ENCODE measurements at places on chromosomes 7 and 10.

GRCh38 chr7:75991531-75992082 is 2.8 kb downstream of the TMEM120A start:
- DNase-seq = no peak

- DNase-seq = no peak
These were observed 29.7 kb downstream of the KLRG2 start for GRCh38 chr7:139453673-139454321.

DNA sequence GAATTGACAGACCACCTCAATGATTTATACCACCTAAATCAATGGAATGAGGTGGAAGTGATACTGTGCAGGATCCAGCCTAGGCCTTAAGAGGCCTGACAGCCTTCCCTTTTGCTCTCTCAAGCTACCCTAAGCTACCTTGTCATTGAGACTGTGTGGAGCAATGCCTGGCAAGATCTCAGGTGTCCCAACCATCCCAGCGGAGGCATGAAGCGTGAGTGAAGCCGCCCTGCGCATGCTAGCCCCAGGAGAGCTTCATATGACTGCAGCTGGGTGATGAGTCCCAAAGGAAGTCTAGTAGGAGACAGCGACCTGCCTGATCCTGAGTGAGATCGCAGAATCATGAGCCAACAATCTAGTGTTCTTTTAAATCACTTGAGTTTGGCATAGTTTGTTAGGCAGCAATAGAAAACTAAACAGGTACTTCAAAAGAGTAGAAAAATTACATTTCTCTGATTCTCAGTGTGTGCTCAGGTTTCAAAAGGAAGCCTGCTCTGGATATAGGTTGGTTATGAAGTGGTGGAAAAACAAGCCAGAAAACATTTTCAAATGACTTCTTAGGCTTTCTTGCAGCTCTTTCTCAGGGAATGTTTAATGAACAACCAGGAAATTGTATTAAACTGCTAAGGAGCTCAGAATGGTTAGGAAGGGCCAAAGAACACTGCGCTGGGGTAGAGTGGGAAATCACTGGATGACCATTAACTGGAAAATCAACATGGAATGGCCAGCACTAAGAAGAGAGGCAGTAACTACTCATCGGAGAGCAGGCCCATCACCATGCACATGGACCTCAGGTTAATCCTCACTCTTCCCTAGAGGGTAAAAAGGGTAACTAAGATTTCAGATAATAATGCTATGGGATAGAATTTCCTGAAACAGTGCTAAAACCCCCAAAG is 535.2 kb downstream of the PHTF2 start:
- DNase-seq = no peak

- no peak for DNase-seq
These were observed 50.9 kb downstream of the ZNF467 start for GRCh38 chr7:149722356-149722957.

DNA sequence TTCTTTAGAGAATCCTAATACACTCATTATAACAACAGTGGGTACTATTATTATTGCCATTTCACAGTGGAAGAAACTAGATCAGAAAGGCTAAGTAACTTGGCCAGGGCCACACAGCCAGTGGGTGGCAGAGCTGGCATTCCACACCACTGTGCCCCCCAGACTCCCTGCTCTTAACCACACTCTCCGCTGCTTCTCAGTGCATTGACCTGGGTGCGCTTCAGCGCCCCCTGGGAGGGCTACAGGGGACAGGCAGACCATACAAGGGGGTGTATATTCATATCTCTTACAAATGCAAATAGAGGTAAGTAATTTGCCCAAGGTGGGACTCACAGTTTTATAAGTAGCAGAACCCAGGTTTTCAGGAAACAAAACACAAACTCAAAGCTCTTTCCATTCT is 77.0 kb upstream of the NMT2 start:
- no peak for DNase-seq

DNA sequence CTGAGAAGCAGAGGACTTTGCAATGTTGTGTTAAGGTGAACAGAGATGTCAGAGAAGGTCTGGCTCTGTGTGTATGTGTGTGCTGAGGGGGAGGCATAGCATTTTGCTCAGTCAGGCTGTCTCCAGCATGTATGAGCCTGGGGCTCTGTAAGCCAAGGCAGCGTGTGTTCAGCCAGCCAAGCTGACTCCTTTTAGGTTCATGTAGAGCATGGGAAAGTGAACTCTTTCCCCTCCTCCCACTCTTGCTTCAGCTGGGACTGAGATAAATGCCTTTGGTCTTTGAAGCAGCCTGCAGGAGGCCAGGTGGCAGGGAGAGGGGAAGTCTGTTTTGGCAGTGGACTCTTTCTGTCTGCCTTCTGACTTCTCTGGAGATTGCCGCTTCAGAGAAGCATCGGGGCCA is 3.8 kb downstream of the SFXN2 start:
- no peak for DNase-seq

DNA sequence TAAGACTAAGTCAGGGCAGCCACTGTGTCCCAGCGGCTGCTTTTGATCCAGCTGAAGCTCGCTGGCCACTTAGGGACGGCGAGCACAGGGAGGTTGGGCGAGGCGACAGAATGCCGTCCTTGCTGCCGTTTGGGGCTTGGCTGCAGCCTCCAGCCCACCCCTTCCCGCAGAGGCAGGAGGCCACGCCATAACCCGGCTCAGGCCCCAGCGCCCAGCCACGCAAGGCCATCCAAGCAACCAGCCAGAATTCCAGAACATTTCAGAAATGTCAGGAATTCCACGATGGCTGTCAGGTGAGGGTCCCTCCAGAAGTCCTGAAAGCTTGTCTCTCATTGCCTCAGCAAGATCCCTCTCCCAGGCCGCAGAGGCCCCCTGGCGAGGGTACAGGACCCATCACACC is 479.1 kb upstream of the FOXK1 start:
- no peak for DNase-seq

GRCh38 chr7:115632636-115633035 is 397.9 kb downstream of the TFEC start:
- DNase-seq = no peak

GRCh38 chr10:109906316-109906715 is 17.0 kb downstream of the XPNPEP1 start:
- no peak for DNase-seq

- DNase-seq = no peak
These were observed 37.4 kb upstream of the GSAP start for GRCh38 chr7:77453531-77453930.

DNA sequence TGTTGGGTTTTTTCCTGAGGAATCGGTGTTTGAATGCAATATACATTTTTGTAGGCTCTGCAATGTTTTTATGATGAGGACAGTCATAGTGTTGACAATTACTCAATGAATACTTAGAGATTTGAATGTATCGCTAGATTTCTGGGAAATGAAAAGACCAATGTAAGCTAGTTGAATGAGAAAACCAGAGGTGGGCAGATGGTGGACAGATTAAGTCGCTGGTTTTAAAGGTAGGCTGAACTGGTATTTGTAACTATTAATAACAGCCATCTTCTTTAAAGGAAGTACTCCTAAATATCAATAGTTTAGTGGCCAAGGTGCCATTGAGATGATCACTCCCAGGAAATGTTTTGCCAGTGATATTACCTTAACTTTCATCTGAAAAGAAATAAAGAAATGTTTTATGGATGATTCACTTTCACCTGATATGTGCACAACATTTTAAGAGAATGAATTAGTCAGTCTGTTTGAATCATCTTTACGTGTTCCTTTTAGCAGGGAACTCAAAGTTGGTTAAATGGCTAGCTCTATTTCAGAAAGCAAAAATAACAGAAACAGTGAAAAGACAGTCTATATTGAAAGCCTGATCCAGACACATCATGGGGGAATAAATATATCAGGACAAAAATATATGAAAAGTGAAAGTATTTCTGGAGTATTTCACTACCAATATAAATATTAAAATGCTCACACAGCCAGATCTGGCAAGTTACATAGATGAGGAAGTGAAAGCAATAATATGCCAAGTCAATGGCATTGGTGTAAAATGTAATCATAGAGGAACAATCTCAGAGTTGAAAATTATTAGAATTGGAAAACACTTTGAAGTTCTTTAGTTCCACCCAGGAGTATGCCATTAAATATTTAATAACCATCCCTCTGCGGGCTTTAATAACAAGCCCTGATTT is 20.7 kb downstream of the MET start:
- DNase-seq = no peak

DNA sequence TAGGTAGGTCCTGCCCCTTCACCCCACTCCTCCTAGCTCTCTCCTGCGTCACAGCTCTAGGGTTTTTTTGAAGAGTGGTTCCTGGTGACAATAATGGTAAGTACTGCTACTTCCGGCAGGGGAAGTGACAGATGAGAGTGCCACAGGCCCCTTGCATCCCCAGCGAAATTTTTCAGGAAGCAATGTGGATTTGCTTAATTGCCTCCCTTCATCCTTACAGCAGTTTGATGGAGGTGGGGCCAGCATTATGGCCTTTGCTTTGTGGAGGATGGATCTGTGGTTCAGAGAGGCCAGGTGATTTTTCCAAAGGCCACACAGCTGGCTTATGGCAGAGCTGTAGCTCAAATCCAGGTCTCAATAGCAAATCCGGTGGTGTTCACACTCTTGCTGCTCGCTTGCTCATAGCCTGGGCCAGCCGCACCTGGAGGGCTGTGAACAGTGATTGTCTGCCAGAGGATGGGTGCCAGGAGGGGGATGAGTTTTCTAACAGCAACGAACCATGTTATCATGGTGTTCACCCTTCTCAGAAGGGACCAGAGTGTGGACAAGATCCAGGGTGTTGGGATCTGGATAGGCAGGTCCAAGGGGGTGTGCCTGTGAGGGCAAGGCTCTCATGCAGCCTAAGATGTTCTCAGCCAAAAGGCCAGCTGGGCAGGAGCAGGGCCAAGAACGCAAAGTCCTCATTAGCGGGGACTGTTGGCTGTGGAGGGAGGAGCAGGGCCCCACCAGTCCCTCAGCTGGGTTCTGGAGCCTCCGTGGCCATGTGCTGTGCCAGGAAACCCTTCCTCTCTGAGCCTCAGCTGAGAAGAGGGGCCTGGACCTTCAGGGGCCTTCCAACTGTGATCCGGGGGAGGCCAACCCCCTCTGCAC is 89.0 kb downstream of the EMX2 start:
- peak; percentile 78 for DNase-seq

DNA sequence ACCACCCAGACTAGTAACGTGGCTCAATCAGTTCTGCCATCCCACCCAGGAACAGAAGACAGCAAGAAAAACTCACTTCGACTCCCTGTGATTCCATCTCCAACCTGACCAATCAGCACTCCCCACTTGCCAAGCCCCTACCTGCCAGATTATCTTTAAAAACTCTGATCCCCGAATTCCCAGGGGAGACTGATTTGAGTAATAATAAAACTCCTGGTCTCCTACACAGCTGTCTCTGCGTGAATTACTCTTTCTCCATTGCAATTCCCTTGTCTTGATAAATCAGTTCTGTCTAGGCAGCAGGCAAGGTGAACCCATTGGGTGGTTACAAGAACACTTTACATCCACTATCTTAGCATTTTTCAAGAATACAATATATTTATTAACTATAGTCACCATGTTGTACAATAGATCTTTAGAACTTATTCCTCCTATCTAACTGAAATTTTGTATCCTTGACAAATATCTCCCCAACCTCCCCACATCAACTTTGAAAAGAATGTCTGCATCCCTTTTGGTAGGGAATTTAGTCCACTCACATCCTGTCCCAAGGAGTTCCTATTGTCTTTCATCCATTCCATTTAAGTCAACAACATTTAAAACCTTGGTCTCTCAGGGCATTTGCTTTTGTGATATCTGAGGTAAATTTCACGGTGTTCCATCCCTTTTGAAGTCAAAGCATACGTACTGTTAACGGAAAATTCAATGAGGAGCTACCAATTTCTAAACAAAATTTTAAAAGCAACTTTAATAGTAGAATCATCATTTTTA is 163.7 kb downstream of the MACC1 start:
- no peak for DNase-seq

DNA sequence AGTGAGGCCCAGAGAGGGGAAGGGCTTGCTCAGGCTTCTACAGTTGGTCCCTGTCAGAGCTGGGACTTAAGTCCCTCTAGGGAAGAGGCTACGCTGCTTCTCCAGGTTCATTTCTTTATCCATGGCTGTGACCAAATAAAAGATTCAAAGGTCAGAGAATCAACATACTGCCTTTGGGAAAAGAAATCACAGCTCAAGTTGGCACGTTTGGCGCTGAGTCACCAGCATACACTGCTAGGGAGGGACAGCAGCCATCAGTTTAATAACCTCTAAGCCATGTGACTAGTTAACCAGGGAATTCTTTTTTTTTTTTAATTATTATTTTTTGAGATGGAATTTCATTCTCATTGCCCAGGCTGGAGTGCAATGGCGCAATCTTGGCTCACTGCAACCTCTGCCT is 28.4 kb upstream of the CRHR2 start:
- no peak for DNase-seq

- peak; percentile 25 for DNase-seq
These were observed 494 bp downstream of the PALS2 start for GRCh38 chr7:24573554-24574338.

GRCh38 chr10:96651998-96652431 is 65.2 kb upstream of the TM9SF3 start:
- no peak for DNase-seq

GRCh38 chr7:90681336-90682022 is 85.4 kb downstream of the CDK14 start:
- DNase-seq = no peak

- DNase-seq = no peak
These were observed 1.6 kb upstream of the KBTBD2 start for GRCh38 chr7:32893207-32893524.

DNA sequence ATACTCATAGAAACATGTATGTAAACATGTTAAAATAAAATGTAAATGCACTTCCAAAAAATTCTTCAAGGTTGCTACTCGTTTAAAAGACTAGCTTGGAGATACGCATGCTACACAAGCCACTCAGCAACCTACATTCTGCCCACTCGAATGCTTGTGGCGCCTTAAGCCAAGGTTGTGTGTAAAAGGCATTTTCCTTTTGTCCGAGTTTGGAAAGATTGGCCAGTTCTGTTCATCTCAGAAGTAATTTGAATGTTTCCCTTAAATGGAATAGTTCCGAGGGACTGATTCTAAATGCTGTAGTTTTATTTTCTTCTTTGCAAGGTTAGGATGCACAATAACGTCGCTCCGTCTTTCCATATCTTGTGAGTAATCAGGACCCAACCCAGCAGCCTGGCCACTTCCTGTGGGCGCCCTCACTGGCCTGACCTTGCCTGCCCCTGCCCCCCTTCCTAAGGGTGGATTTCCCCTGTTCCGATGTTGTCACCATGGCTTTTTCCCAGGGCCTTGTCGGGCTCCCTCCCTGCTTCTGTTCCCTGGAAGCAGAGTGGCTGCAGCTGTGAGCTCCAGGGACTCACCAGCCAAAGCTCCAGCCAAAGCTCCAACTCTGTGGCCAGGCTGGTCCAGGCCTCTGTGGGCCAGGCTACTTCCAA is 70.6 kb downstream of the PTPRE start:
- DNase-seq = peak; percentile 68

GRCh38 chr10:80530251-80530650 is 7.5 kb upstream of the SH2D4B start:
- DNase-seq = no peak

- no peak for DNase-seq
These were observed 44.8 kb downstream of the PALS2 start for GRCh38 chr7:24617957-24618616.
